Omental fat pad (tissue), 4 donors: ENCODE measurements at places on chromosomes 2 and 18.

GRCh38 chr18:69216321-69216720 lies 184.4 kb upstream of the DOK6 start:
- no peak for DNase-seq

GRCh38 chr2:186848873-186849578 lies at the start of gene ZSWIM2:
ZSWIM2 (minus strand) TSS chr2:186849170; CDS start chr2:186849130, 40 bp downstream.
- DNase-seq = no peak

- DNase-seq = no peak
These were observed 39.3 kb upstream of the EDAR start for GRCh38 chr2:109028277-109028676.

DNA sequence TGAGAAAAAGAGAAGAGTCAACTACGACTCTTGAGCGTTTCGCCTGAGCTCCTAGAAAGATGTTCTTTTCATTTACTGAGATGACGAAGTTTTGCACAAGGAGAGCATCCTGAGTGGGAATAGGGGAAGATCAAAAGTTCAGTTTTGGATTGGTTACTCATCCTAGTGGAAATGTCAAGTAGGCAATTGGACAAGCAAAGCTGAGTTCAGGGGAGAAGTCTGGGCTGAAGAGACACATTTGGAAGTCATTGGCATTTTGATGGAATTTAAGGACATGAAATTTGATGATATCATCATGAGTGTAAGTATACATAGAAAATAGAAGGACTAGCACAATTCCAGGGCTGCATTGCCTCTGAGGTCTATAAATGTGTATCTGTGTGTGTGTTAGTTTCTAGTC lies 416.6 kb downstream of the RAD51AP2 start:
- DNase-seq = no peak

GRCh38 chr2:109380502-109381326 lies 233.1 kb downstream of the SEPTIN10 start:
- DNase-seq = no peak

DNA sequence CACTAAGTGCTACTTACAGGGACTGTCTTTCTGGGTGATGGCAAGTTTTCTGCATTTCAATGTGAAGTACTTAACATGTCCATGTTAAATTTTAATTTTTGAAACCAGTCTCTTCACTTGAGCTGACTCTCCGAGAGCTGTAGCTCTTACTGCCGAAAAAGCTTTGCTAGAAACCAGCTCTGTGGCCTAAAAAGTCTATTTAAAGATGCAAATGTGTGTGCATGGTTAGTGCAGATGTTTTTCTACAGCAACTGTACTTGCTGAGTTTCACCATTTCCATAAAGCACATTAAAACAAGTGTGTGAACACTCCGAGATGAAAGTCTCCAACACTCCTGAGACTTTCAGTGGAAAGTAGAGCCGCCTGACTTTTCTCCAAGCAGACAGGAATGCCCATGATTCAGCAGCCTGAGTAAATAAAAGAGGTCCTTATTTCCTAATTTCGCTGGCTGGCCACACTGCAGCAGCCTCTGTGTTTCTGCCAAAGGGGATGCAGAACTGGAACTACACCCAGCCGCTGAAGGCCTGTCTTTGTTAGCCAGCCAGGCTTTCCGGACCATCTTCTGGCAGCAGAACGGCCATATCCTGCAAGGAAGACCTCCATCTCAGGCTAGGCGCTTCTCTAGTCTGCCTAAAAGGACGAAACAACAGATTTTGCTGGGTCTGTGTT lies 121.2 kb downstream of the ZNF521 start:
- no peak for DNase-seq
